Activated gamma-delta T cell treated with Interleukin-2 at 50 U/mL for 16 hours (primary cell): ENCODE measurements at places on chromosomes 1 and 21.

DNA sequence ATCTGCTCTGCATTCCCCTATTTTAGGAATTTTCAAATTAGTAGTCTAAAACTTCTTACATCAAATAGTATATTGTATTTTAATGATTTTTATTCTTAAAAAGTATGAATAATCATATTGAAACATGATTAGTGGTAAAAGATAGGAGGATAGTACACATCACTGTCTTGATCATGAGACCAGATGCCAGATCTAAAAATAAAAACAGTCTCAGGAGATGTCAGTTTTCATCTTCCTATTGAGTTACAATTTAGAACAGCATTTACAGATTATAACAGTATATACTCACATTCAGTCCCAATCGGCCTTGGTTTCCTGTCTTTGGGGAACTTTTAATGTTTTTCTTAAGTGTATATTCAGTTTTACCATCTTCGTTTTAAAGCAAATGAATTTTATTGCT is 95.9 kb downstream of the USP25 start:
- no peak for DNase-seq

- DNase-seq = peak; percentile 80
Observed at GRCh38 chr1:58816072-58816746, 32.4 kb upstream of the JUN start.

- DNase-seq = no peak
Observed at GRCh38 chr1:227428803-227429202, 110.5 kb upstream of the CDC42BPA start.

GRCh38 chr1:62294261-62294660 is 25.0 kb downstream of the KANK4 start:
- DNase-seq = no peak

DNA sequence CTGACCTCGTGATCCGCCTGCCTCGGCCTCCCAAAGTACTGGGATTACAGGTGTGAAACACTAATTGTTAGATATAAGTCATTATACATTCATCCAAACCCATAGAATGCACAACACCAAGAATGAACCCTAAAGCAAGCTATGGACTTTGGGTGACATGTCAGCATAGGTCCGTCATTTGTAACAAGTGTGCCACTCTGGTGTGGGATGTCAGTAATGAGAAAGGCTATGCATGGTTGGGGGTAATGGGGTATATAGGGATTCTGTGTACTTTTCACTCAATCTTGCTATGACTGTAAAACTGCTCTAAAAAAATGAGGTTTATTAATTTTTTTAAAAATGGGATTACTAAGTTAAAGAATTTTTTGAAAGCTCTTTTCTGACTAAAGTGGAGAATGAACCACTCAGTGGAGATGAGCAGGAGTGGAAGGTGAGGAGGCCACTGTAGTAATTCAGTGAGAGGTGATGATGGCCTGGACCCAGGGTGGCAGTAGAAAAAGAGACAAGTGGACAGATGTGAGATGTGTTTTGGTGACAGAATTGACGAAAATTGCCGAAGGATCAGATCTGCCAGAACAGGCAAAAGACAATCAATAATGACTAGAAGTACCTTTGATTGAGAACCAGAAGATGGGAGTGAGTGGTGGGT is 21.3 kb upstream of the S1PR1 start:
- no peak for DNase-seq

- no peak for DNase-seq
Observed at GRCh38 chr1:29860056-29860455, 623.7 kb downstream of the PTPRU start.

GRCh38 chr1:245229051-245229450 is 74.3 kb downstream of the KIF26B start:
- DNase-seq = no peak

GRCh38 chr21:17782051-17782450 is 37.1 kb downstream of the C21orf91 start:
- DNase-seq = peak; percentile 14

GRCh38 chr1:31483012-31483946 is 70.3 kb downstream of the SERINC2 start:
- no peak for DNase-seq

- DNase-seq = no peak
Observed at GRCh38 chr21:17454315-17455027, 58.4 kb upstream of the CXADR start.

- DNase-seq = no peak
Observed at GRCh38 chr21:36841866-36842265, 124.6 kb downstream of the HLCS start.

DNA sequence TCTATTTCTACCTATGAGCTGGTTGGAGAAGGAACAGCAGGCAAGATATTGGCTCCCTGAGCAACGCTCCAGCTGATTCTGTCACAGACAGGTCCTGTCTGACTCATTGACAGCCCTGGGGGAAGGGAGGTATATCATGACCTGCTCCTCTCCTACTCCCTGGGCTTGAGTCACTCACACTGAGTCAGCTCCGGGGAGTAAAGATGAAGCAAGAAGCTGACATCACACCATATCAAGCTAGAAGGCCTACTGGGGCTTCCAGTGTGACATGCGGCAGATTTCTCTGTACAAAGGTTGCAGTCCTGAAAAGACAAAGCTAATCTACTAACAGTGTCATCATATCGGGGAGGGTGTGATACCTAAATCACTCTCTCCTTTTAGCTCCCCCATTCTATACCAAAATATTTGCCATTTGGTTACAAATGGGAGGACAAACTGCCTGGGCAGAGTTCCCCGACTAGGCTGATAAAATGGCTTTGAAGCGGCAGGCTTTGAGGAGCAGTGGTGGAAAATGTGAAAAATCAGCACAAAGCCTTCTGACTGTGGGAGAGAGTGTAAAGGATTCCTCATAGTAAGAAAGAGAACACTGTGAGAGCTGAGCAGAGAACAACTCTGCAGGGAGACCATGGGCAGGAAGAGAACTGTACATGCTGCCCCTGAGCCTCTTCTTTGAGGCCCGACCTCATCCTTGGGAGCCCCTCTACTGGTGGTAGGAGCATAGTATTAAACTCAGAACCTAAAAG is 15.5 kb downstream of the PI4KB start:
- peak; percentile 68 for DNase-seq

- no peak for DNase-seq
Observed at GRCh38 chr1:47224676-47225399, 7.2 kb downstream of the TAL1 start.

- DNase-seq = no peak
Observed at GRCh38 chr1:175172503-175172902, 20.1 kb downstream of the KIAA0040 start.

DNA sequence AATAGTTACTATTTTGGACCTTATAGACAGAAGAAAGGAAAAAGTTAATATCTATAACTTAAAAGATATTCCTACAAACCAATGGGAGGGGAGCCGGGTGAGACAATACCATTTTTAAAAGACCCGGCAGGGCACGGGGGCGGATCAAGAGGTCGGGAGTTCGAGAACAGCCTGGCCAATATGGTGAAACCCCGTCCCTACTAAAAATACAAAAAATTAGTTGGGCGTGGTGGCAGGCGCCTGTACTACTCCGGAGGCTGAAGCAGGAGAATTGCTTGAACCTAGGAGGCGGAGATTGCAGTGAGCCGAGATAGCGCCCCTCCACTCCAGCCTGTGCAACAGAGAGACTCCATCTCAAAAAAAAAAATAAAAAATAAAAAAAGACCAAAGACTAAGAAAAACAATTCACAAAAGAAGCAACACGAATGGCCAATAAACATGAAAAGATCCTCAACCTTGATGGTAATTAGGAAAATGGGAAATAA is 1.2 kb upstream of the PSMB2 start:
- no peak for DNase-seq

DNA sequence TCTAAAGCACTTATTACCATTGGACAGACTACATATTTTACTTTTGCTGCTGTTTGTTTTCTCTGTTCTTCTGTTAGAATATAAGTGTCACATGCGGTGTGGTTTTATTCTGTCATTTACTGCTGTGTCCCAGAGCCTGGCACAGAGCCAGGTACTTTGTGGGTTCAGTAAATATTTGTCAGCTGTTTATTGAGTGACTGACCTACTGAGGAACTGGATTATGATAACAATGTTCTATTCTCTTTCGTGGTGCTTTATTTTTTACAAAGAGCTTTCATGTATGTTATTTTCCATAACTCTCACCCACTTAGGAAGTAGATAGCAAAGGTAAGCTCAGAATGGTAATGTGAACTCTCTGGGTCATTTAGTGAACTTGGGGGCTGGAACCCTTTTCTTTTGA is 118.8 kb downstream of the RWDD3 start:
- DNase-seq = no peak

DNA sequence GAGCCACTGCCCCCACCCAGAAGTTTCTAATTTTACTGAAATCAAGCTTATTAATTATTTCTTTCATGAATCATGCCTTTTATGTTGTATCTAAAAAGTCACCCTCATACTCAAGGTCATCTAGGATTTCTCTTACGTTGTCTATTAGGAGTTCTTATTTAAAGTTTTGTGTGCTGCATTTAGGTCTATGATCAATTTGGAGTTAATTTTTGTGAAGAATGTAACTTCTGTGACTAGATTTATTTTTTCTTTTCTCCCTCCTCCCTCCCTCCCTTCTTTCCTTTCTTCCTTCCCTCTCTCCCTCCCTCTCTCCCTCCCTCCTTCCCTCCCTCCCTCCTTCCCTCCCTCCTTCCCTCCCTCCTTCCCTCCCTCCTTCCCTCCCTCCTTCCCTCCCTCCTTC is 317.6 kb downstream of the PLA2G4A start:
- DNase-seq = no peak

- no peak for DNase-seq
Observed at GRCh38 chr21:15252431-15252830, 187.6 kb upstream of the NRIP1 start.

GRCh38 chr1:218743861-218744505 is 398.8 kb downstream of the TGFB2 start:
- DNase-seq = no peak

DNA sequence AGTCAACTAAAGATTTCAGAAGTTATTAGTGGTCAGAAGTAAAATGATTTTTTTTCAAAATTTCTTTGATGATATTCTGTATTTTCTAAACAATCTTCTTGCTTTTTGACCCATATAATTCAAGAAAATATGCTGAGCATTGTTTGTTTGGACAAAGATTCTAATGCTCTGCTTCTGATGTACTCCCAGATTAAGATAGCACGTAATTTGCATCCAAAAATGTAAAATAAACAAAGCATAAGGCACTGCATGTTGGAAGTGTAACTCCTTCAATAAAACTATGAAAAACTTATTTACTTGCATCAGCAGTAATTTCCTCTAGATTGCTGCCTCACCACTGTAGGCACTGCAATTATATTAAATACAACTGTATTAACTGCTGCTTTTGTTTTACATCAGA is 1054.1 kb downstream of the TTLL7 start:
- no peak for DNase-seq

GRCh38 chr1:73205294-73205973 is 923.1 kb upstream of the NEGR1 start:
- no peak for DNase-seq

GRCh38 chr1:147273409-147274336 is 31.2 kb downstream of the CHD1L start:
- DNase-seq = peak; percentile 10

GRCh38 chr1:15411593-15412137 is 2.0 kb downstream of the EFHD2 start:
- peak; percentile 56 for DNase-seq

DNA sequence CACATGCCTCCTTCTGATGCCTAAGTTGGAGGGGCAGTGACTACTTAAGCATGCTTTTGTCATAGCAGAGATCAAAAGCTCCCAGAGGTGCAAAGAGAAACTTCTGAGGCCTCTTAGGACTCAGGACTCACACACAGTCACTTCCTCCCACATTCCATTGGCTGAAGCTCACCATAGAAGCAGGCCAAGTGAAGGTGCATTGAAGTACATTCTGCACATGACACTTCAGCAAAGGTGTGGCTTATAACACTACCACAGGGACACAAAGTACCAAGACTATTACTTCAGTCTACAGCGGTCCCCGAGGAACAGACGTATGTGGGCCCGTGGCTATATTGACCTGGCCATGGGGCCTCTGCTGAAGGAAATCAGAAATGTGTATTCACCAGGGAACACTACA is 2.5 kb upstream of the POGK start:
- no peak for DNase-seq

GRCh38 chr1:90718411-90719329 is 1.6 kb upstream of the BARHL2 start:
- DNase-seq = no peak

- DNase-seq = peak; percentile 1
Observed at GRCh38 chr1:2972879-2973575, 48.2 kb upstream of the ACTRT2 start.

DNA sequence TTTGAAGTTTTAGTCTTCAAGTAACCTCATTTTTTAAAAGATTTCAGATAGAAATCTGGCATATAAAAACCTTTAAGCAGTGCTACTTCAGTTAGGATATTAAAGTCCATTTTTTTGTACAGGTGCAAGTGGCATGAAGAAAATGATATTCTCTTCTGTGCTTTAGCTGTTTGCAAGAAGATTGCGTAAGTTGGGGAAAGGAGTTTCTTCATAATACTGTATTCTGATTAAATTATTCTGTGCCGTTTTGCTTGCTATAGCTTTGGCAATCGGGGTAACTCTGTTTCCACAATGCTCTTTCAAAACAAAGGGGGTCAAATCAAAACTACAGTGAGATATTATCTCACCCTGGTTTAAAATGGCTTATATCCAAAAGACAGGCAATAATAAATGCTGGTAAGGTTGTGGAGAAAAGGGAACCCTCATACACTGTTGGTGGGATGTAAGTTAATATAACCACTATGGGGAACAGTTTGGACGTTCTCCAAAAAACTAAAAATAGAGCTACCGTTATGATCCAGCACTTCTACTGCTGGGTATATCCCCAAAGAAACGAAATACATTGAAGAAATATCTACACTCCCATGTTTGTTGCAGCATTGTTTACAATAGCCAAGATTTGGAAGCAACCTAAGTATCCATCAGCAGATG is 27.1 kb downstream of the MAEL start:
- no peak for DNase-seq

DNA sequence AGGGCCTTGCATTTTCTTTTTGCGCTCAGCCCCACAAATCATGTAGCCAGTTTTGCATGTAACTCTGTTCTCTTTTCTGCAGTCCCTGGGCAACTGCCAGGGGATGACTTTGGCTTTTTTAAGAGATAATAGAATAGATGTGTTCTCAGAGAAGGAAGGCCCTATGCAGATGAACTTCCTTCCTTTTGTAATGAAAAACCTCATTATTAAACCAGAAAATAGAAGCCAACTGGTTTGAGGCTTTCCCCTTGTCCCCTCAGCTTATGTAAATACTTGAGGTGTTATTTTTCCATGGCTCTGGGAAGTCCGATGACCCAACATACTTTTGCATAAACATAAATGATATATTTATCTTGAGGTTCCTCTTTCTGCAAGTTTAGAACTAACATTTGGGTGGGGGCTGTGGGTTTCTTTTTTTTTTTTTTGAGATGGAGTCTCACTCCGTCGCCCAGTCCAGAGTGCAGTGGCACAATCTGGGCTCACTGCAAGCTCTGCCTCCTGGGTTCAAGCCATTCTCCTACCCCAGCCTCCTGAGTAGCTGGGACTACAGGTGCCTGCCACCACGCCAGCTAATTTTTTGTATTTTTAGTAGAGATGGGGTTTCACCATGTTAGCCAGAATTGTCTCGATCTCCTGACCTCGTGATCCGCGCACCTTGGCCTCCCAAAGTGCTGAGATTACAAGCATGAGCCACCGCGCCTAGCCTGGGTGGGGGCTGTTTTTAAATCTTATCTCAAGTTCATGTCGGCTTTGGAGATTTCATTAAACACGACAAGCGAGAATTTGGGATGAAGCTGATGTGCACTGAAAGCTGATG is 14.4 kb upstream of the FCRL5 start:
- DNase-seq = no peak

GRCh38 chr21:45549626-45550463 is 7.6 kb upstream of the SLC19A1 start:
- DNase-seq = no peak
